ENCODE measurements at places on chromosomes 4 and X.
A peak's percentile ranks its signal among the peaks of the same experiment; 100 is the strongest.

DNA sequence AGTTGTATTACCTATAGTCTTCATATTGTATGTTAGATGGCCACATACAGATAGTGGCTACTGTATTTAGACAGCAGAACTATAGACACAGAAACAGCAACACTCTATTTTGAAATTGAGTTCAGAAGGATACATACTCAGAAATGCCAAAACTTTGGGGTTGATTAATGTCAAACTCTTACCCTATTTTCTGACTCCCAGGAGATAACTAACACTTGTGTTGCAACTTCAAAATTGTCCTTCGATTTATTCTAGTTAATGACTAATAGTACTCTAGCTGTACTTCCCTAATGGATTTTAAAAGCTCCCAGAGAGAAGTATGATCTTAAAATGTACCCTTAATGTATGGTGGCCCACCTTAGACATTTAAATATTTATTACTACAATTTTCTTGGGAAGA lies 229.9 kb upstream of the UGT8 start:
- DNase-seq = peak; percentile 3

DNA sequence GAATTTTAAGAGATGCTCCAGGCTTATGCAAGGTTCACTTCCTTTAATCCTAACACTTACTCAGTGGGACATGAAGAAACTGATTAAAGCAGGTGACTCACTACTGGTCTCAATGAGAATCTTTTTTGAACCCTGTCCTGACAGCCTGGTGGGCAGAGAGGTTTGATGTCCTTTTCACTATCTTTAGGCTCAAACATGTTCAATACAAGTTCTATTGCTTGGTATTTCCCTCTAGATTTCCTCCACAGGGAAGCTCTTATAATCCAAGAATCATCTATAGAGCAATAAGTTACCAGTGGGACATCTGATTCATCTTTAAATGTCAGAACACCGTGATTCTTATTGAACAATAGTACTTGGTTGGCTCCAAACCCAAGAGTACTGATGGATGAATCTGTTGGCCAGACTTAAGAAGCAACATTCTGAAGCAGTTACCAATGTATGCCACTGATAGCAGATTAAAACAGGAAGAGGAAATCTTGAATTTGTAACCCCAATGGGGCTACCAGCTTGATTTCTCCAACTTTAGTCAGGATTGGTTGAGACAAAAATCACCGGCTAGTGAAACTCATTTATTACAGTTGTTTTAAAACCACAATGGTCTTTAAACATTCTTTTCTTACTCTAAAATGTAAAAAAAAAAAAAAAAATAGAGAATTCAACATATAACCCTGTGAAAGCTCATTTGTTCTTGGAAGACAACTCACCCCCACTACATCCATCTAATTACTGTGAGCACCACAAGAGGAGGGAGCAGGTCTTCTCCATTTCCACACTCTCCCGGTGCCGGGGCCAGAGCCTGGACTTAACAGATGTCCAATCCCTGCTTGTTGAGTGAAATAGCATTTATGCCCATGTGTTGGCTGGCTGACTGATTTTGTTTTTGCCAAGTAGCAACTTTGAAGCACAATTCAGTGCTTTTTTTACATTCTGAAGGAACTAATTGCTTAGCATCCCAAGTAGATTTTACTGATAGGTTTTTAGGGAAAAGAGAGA lies 43.3 kb downstream of the FGFBP1 start:
- DNase-seq = no peak

GRCh38 chr4:84099599-84099998 lies 399.5 kb downstream of the NKX6-1 start:
- no peak for DNase-seq

DNA sequence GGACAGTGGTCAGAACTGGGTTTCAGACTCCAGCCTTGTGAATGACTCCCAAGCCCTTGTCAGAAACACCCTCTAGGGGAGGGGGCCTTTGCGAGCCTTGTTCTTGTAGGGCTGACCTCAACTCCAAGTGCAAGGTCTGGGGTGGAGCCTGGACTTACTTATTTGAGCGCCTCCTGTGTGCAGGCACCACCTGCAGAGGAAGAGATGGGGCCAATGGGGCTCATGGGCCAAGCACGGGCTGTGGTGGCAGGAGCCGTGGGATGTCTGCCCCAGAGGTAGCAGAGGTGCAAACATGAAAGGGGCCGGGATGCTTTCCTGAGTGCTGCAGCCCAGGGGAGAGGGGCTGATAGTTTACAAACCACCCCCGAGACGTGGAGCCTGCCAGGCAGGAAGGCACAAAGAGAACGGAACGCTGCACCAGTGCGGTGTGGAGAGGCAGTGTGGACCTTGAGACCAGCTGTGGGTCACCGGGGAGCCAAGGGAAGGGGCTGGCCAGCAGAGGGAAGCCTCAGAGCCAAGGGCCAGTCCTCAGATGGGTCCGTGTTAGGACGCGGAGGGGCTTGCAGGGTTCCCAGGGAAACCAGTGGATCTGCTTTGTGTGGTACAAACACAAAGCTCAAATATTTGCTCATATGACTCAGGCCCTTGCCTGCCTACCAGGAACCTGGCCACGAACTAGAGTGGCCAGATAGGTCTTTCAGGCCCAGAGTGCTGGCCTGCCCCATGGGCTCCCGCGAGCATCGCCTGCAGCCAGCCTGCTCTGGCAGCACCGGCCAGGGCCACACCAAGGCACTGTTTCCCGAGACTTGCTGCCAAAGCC lies 8.7 kb upstream of the TADA2B start:
- peak; percentile 54 for DNase-seq

- peak; percentile 39 for DNase-seq
Measured at GRCh38 chrX:150352581-150352980, 10.5 kb upstream of the MAMLD1 start.

DNA sequence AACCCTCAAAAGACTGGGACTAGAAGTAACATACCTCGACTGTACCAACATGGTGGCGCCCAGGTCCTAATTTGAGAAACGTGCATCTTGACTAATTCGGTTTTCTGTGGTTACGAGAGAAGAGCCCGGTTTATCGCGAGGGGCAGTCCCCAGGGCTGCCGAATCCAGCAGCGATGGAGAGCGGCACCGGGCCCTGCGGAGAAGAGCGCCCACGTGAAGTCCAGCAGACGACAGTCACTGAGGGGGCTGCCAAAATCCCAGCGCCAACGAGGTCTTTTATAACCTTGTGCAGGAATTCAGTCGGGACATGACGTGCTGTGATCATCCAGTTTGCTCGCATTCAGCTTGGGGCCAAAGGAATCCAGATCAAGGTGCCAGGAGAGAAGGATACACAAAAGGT lies 187.5 kb upstream of the SLITRK2 start:
- no peak for DNase-seq

DNA sequence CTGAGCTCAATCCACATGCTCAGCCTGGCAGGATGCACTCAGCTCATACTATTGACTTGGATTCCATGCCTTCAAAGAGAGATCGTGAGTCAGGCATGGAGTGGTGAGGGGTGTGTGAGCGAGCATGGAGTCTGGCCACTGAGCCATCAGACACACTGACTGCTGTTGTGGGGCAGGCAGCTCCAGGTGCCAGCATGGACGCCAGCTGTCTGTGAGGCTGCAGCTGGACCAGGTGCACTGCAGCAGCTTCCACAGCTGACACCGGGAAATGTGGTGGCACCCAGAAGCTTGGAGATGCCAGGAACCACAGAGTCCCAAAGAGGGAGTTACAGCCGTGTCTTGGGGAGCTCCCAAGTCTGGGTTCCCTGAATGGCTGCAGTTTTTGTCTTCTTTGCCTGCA lies 1026.4 kb upstream of the ADGRL3 start:
- DNase-seq = no peak

DNA sequence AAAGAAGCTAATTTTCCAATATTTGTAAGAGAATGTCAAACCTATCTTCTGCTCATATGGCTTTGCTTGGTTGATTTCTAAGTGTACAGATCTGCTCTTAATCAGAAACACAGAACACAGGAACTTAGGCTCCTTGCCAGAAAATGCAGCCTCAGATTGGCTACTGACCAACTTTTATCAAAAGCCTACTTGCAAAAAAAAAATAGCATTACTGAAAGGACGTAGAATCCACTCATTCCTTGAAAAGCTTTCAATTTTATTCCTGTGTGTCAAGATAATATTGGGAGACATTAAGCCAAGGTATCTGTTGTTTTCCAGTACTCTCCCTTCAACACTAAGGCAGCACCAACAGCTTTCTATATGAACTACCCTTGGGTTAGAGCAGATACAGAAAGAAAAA lies 127.6 kb upstream of the INTU start:
- peak; percentile 65 for DNase-seq

DNA sequence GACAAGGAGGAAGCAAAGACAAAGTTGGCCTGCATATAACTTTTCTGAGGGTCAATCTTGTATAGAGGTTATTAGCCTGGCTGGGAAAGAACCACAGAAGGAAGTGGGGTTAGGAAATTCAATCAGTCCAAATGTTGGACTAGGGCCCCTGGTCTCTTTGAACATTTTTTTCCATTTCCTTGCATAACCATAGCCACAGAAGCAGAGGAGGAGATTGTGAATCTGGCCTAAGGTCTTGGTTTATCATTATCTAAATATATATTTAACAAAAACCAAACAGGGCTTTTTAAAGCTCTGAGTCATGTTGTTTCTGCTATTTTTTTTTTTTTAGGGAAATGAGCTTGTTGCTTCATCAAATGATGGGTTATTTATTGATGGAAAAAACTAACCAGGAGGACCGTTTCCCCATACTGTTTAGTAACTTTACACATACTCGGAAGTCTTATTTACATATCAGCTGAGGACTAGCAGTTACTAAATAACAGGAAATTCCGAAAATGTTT lies 97.7 kb upstream of the ACSL4 start:
- peak; percentile 63 for DNase-seq

DNA sequence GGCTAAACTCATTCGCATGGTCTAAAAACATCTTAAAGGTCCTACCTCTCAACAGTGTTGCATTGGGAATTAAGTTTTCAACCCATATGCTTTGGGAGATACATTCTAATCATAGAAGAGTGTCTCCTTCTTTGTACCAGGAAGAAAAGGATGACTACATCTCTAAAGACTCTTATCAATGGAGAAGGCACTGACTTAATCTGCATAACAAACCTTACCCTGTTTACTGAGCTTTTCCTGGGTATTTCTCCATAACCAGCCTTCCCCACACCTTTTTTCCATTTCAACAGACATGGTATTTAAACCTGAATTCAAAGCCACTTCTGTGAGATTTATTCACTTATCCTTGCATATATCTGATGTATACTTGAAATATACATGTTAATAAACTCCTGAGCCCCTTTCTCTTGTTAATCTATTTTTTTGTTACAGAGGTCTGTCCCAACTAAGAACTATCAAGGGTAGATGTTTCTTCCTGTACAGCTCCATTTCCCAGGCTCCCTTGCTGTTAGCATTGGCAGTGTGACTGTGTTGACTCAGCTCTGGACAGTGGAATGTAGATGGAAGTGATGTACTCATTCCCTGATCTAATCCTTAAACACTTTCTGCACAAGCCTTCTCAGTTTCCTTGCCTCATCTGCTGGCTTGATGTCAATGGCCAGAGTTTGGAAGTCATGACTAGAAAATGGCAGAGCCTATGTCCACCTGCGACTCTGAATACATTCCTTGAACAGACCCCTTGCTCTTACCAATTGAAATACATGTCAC lies 148.9 kb upstream of the CPEB2 start:
- peak; percentile 93 for DNase-seq

- DNase-seq = no peak
Measured at GRCh38 chr4:186999686-187000085, 276.0 kb upstream of the FAT1 start.

- DNase-seq = peak; percentile 61
Measured at GRCh38 chr4:25113915-25114904, 46.0 kb downstream of the SEPSECS start.

- DNase-seq = peak; percentile 5
Measured at GRCh38 chr4:53186714-53187358, 179.0 kb downstream of the SCFD2 start.

DNA sequence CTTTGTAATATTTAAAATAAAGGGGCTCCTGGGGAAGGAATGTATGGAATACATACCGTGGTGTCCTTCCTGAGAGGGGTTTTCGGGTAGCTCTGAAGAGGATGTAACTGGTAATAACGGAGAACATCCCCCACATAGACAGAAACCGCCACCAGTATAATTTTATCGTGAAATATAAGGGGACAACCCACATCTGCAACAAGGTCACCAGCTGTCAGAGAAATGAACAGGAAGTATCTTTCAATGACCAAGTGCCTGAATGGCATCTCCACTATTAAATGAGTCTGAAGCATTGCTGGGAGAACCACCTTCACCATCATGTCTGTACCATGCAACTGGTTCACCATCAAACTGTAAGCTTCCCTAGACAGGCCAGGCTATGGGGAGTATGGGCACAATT lies 31.7 kb downstream of the RNF175 start:
- DNase-seq = no peak

GRCh38 chr4:48343035-48343434 lies 1.7 kb downstream of the SLAIN2 start:
- no peak for DNase-seq

DNA sequence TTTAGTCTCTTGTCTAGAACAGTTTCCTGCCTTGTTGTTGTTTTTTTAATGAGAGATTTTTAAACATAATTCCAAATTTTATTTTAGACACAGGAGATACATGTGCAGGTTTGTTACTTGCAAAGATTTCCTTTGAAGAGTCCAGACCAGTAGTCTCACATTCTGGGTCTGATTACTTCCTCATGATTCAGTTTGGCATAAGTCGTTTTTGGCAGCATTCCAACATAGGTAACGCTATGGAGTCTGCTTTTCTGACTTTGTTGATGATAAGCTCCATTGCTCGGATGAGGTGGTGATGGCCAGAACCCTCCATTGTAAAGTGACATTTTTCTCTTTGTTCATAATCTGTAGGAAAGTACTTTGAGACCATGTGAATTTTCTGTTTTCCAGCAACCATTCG lies 74.7 kb downstream of the CLCN4 start:
- no peak for DNase-seq

Data from cardiac fibroblast (primary cell).